ENCODE measurements at places on chromosomes 12 and 14.

- DNase-seq, result no peak
Measured at GRCh38 chr14:45095143-45095542, 11.2 kb downstream of the PRPF39 start.

DNA sequence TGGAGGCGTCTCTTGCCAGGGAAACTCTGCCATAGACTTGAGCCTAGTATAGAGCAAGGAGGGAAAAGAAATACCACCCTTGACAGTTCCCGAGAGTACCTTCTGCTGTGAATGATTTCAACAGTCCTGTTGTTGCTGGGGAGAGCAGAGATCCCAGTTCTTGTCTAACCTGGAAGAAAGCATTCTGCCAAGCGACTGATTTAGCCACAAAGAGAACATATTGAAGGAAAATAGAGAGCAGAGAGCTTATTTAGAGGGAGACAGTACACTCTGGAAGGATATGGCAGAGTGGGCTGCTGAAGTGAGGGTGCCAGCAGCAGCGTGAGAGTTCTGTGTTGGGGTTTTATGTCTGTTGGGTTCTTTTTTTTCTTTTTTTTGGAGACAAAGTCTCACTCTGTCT lies 966.9 kb upstream of the TMEM132C start:
- DNase-seq, result no peak

GRCh38 chr12:93793983-93794382 lies 116.8 kb downstream of the CRADD start:
- no peak for DNase-seq

- no peak for DNase-seq
Measured at GRCh38 chr14:85622986-85623685, 93.2 kb downstream of the FLRT2 start.

DNA sequence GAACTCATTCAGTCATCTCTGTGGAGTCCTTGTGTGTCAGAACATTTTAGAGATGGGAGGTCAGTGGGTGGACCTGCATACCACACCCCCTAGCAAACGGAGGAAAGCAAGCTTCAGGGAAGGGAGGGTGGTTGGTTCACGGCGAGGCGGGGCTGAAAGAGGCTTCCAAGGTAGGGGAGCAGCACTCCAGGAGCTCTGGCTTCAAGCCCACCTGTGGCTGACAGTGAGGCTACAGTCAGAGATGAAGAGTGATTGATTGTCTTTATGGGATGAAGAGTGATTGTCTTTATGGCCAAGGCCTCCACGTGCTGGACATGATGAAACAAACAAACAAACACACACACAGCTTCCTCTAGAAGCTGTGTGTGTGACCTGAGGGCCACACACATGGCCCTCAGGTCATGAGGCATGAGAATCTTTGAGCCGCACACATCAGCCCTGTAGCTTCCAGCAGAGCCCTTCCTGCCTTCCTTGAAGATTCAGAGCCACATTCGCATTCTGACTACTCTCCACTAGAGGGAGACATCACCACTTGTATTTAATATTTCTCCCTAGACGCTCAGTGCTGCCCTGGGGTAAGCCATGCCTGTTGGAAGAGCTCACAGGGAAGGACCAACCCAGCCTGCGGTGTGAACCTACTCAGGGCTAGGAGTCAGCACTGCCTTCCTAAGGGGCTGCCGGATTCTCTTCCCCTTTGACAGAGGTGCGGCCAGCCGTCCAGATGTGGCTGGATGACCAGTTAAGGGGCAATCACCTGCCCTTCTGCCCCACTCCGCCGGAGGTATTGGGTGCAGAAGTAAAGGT lies 54.4 kb upstream of the KCNA1 start:
- no peak for DNase-seq

DNA sequence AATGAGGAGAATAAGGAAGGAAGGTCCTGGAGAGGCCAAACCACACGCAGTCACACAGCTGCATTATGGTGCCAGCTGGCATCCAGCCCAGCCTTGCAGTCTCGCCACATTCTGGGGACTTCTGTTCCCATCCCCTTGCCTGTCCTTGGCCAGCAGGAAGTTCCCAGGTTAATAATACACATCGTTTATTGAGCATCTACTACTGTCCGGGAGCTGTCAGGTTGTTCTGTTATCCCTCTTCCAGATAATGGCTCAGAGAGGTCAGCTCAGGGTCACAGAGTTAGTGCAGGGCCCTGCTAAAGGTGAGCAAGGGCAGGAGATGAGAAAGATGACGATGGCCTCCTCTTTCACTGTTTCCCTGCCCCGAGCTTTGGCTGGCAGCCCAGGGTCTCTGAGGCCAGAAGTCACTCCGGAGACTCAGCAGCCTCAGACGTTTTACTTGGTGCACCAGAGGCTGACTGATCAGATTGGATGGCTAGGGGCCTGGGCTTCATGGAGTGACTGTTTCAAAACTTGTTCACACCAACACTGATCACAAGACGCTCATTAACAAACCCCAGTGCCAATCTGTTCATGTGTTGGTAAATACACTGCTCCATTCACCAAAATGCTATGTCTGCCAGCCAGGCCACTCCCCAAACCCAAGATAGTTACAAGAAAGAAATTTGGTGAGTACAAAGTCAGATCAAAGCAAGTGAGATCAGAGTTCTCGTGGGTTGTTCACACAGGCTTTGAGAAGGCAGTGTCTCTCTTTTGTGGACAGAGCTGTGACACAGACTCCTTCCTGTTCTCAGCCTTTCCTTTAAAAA lies 79.2 kb downstream of the B4GALNT3 start:
- no peak for DNase-seq

DNA sequence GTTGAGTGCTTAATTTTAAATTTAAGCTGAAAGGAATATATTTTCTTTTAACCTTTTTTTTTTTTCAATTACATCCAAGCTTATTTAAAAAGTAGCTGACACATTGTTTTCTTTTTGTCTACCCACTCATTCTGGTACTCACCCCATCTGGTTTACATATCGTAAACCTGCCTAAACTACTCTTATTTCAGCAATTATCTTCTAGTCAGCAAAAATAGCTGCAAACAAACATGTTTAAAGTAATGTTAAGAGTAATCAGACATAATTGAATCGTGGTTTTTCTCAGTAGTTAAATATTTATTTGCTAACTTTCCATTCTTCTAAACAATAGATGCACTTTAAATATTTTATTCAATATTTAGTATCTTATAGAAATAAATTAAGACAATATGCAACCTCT lies 492.7 kb upstream of the MGAT4C start:
- no peak for DNase-seq

Data from stimulated activated CD8-positive, alpha-beta memory T cell treated with anti-CD3 and anti-CD28 coated beads, Interleukin-2, amount 100 ng/mL, for 1 hour (primary cell).